ENCODE measurements at places on chromosomes 5 and 9.

- DNase-seq: no peak
Measured at GRCh38 chr9:7205806-7206205, 448.0 kb downstream of the KDM4C start.

DNA sequence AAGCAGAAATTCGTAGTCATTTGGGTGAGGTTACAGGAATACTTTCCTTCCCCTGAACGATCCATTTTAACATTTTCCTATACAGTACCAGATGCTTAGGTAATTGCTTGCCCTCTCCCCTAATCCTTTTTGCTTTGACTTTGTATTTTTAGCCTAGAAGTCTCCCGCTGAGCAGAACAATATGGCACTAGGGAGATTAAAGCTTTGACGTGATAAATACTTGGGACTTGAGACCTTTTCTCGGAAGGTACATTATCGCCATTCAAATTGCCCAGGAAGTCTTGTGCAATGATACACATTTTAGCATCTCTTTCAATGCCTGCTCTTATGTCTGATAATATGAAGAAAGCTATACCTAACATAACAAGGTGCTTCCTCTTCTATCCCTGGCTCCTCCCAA, 22.9 kb upstream of the SPATA31C2 start:
- no peak for DNase-seq

- no peak for DNase-seq
Measured at GRCh38 chr5:9766581-9766980, 136.4 kb upstream of the TAS2R1 start.

DNA sequence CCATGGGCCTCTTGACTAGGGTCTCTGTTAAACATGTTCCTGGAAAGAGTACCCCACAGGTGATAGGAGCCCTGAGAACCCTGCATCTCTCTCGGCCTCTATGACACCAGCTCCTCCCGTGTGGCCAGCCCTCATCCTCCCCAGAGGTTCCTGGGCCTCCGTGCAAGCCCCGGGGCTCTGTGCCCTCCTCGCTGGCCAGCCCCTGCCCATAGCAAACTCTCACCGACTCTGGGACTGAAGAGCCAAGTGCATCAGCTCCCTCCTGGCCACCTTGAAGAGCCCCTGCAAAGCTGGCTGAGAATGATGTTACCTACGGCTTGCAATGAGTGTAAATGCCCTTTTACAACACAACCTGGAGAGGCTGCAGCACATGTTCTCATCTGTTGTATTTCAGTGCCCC, 224.4 kb downstream of the ROR2 start:
- no peak for DNase-seq

- DNase-seq: no peak
Measured at GRCh38 chr5:141039061-141039460, 12.1 kb upstream of the PCDHB1 start.

GRCh38 chr9:107386396-107386795, 103.2 kb downstream of the KLF4 start:
- no peak for DNase-seq

DNA sequence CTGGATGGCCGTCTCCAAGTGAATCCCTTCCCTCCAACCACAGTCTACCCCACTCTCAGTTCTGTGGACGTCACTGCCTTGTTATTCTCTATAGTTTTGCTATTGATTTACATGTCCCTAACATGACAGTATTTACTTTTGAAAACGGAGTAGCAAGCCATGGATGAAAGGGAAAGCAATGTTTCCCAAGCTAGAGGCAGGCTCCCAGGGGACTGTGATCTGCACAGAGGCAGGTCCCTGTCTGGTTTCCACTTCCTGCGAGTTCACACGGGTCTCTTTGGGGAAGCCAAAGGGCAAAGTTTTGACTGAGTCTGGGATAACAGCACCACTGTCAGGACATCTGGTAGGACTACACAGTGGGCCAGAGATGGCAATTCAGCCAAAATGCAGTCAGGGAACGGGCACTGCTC, 12.7 kb downstream of the C9orf153 start:
- DNase-seq: no peak

DNA sequence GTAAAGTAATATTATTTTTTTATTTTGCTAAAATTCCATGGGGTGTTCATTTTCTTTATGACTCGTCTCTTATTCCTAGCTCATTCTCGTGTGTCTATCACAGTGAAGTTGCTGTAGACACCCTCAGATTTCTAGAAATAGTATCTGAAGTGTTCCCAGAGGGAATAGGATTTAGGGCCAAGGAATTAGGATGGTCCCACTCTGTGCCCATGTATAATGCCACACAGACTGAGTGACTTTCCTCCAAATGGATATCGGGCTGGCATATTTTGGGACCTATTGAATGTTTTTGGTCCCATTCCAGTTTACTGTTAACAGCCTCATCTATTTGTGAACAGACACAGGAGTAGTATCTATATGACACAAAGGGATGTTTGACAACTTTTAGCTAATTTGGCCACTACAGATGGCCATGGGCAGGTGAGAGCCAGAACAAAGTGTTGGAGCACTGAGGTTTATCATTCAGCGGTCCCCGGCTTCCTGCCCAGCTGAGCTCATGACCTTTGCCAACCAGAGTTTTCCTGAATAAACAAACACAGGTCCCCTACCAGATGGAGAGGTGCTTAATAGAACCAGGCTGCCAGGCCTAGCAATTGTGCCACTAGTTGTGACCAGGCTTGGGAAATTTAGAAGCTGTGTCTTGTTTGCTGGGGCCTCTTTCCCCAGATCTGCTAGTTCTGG, 46.9 kb downstream of the MAP1B start:
- DNase-seq: no peak

DNA sequence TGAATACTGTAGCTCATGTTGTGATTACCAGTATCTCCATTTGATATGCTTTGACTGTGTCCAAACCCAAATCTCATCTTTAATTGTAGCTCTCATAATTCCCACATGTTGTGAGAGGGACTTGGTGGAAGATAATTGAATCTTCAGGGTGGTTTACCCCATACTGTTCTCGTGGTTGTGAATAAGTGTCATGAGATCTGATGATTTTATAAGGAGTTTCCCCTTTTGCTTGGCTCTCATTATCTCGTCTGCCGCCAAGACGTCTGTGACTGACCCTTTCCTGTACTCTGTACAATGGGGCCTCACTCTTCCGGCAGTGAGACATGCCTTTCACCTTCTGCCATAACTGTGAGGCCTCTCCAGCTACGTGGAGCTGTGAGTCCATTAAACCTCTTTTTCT, 59.3 kb downstream of the TRIO start:
- no peak for DNase-seq

GRCh38 chr5:176994460-176995121, 12.0 kb downstream of the UIMC1 start:
- no peak for DNase-seq

GRCh38 chr9:116419181-116419580, 265.6 kb downstream of the PAPPA start:
- DNase-seq: no peak

DNA sequence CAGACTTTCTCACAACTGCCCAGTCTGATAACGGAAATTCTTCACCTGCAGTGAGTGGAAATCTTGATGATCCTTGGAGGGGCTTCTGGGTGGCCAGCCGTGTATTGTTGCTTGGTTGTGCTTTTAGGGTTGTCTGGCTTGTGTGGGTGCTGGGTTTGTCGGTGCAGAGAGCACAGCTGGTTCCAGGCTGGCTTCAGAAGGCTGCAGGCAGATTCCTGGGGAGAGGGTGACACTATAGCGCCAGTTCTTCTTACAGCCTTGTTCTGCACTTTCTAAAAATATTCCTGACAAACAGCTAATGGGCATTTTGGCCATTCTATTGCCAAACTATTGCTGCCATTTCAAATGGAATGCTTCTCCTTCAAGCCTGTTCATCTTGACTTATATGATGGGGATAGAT, 99.3 kb downstream of the PDZD2 start:
- DNase-seq: no peak

DNA sequence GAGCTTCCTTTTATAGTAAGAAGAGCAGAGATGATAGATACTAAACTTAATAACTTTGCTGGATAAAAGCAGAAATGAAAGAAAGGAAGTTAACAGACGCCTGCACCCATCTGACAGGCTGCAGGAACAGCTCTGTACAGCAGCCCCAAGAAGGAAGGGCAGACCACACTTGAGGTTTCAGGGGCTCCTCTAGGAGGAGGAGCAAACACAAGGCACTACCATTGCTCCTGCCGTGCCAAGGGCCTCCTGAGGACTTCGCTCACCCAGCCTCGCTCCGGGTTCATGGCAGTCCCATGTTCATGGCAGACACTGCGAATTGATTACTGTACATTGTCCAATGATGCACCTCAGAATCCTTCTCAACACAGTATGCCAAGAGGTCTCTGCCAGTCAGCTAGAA, 85.1 kb downstream of the AMBP start:
- DNase-seq: no peak

DNA sequence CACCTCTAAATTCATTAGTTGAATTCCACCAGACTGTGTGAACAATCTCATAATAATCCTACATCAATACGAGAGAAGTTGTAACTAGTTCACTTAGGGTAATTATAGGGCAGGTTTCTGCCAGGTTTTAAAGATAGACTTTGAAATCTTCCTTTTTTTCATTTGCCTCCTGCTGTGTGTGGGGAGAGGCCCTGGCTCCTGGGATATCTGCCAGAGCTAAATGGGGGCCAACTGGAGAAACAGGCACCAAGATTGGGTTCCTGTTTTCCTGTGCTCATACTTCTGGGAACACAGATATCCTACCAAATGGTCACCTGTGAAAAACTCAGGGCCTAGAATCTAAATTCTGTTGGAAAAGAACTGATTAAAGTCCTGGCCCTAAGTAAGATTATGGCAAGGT, 42.3 kb downstream of the SH3RF2 start:
- no peak for DNase-seq

DNA sequence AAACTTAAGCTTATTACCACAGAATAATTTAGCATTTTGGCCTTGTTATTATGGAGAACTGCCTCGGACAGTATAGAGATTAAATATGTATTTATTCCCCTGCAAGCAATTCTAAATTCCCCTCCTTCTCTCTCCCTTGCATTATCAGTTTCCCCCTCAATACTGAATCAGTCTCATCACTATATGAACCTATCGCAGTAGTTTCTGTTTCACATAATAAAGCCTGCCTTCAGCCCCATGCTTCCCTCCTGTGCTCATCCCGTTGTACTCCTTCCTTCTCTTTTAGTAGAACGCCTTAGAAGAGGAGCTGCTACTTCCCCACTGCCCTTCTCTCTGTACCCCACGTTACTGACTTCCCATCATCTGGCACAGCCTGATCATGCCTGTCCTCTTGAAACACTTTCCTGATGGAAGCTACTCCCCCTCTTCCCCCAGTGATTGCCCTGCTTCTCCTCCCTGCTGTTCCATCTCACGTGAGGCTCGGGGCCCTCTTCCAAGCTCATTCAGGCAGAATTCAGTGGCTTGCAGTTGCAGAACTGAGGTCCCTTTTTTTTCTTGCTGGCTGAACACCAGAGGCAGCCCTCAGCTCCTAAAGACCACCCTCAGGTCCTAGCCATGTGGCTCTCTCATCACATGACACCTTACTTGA, 93.4 kb downstream of the PPIC start:
- DNase-seq: no peak

DNA sequence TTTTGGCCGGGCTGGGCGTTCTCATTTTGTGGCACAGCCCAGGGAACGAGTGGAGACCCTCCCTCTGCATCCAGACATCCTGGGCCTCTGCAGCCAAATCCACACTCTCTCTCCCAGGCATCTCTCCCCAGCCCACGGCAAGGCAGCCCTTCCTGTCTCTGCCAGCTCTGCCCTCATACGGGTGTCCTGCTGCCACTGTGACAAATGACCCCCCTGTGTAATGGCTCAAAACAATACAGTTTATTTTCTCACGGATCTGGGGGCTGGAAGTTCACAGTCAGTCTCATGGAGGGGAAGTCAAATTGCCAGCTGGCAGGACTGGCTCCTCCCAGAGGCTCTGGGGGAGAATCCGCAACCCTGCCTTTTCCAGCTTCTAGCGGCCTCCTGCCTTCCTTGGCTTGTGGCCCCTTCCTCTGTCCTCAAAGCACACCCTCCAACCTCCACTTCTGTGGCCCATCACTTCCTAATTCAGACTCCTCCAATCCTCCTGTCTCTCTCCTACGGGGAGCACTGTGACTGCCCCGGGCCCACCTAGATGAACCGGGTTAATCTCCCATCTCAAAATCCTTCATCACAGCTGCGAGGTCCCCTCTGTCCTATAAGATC, 70.2 kb upstream of the COL5A1 start:
- DNase-seq: peak; percentile 14

GRCh38 chr5:148259288-148259687, 9.3 kb upstream of the SPINK13 start:
- no peak for DNase-seq

DNA sequence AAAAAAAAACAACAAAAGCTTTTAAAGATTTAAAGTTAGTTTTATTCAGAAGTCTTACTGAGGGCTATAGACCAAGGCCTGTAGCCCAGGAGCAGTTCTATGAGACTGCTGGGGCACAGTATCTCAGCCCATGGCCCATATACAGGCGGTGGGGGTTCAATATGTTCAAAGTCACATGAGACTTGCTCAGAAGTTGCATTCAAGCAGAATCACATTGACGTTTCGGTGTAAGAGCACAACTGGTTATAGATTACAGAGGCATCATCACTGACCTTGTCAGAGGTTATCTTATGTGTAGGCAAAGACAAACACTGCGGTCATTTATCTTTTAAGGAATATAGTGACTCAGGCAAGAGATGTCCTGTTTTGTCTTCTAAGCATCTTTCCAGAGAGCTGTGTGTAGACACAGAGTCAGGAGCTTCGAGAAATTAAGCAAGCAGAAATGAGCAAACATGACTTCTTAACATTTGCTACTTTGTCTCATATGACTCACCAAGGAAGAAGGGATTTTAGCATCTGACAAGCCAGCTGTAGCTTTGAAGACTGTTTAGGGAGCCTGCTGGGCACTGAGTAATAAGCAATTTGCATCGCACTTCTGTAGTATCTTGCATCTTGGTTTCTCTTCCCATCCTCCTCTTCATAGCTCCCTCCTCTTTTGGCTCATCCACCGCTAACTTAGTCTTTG, 12.9 kb upstream of the F2RL1 start:
- DNase-seq: no peak

DNA sequence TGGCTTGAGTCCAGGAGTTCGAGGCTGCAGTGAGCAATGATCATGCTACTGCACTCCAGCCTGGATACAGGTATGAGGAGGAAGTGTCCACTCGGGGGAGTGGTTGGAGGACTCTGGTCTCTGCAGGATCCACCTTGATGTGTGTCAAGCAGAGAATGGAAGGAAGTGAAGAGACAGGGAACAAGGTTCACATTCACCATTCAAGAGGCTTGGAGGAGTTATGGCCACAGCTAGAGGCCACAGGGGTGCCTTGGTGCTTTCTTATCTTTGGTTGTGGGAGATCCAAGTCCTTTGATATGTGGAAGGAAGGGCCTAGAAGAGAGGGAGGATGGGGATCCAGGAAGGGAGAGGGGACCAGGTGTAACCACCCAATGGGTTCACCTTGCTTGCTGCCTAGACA, 5.4 kb upstream of the CERCAM start:
- DNase-seq: no peak

- DNase-seq: no peak
Measured at GRCh38 chr9:132016456-132016855, 63.2 kb downstream of the MED27 start.
